ENCODE measurements at places on chromosomes 3 and 15.

DNA sequence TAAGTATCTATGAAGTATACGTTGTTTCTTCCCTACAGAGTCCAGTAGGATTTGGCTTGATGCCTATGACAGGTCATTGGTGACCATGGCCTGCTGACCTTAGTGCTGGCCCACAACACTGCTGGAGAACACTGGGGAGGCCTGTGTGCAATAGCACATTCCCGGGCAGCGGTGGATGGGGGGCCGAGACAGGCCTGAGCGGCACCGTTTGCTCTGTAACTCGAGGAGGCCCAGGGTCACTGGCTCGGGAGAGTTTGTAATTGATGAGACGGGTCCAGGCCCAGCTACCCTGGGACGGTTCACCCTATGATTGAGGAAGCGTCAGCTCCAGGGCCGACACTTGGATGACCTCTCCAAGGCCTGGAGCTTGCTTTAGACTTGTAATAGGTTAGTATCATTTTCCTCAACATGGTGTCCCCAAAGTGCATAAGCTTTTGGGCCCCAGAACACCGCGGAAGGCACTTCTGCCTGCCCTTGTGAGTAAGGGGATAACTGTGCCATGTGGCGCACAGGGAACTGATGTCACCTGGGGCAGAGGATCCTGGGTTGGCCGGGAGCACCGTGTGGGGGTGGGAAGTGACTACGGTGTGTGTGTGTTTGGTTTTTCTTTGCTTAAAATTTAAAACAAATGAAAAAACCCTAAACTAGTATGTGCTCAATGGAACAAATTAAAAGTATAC, 12.0 kb downstream of the TRPM1 start:
- no peak for DNase-seq

GRCh38 chr3:4231041-4231440, 72.1 kb upstream of the SETMAR start:
- no peak for DNase-seq

- DNase-seq: no peak
Observed at GRCh38 chr3:128763967-128764366, 38.0 kb downstream of the RAB7A start.

DNA sequence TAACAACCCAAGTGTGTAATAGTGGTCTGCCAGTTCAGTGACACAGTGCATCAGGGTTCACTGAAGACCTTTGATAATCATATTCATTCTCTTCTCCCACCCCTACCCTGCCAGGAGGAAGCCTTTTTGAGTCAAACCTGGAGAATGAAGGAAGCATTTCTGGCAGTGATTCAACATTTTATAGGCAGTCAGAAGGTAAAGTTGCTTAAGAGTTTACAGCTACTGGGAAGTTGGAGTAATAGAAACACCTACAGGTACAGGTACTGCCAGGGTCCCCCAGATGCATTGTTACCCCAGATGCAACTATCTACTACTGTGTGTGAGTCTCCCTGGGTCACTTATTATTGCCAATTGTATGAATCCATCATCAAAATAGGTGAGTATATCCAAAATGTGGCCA, 146.9 kb upstream of the EIF1B start:
- peak; percentile 9 for DNase-seq

- DNase-seq: no peak
Observed at GRCh38 chr3:23085261-23085660, 117.9 kb upstream of the UBE2E2 start.

DNA sequence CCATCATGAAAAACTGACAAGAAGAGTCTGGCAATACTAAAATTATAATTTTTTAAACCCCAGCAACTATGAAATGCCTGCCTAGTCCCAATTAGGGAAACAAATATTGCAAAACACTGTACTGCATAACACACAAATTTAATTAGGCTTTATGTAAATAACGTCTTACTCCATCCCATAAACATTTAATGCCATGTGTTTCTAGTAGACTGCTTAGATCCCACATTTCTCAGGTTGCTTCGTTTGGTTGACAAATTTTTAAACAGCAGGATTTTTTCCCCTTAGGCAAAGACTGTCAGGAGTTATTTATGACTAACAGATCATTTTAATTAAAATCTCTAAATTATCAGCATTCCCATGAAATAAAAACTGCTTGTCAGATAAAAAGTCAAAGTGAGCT, 29.9 kb downstream of the EIF2AK4 start:
- no peak for DNase-seq
